GM23248 (cell line): ENCODE measurements at places on chromosomes 7 and 10.
A peak's percentile ranks its signal among the peaks of the same experiment; 100 is the strongest.

- DNase-seq = no peak
Observed at GRCh38 chr7:30178748-30179436, 44.1 kb downstream of the MTURN start.

DNA sequence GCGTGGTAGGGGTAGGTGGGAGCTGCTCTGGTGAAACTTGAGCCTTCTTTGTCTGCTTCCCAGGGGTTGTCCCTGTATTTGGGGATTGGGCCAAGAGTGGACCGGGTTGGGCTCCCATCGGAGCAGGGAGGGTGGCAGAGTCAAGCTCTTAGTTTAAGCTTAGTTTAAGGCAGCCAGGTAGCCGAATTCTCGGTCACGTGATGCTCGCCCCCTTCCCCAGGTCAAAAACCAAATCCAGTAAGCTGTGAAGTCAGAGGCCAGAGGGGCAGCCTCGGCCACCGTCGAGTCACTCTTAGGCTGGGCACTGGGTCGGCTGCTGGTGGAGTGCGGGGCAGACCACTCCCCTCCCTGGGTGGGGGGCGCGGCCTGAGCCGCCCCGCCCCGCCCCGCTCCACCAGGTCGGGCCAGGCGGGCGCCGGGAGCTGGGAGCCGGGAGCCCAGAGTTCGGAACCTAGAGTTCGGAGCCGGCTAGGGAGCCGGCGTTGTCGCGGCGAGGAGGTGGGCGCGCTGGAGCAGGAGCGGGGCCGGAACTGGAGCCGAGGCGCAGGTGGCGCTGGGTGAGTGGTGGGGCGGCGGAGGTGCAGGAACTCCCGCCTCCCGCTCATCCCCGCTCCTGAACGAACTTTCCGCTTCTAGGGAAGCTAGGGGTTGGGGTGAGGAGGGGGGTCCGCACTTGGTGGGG lies 2.8 kb upstream of the LZTS2 start:
- DNase-seq = peak; percentile 53

- DNase-seq = peak; percentile 76
Observed at GRCh38 chr7:100604028-100604975, 2.1 kb downstream of the PCOLCE start.

DNA sequence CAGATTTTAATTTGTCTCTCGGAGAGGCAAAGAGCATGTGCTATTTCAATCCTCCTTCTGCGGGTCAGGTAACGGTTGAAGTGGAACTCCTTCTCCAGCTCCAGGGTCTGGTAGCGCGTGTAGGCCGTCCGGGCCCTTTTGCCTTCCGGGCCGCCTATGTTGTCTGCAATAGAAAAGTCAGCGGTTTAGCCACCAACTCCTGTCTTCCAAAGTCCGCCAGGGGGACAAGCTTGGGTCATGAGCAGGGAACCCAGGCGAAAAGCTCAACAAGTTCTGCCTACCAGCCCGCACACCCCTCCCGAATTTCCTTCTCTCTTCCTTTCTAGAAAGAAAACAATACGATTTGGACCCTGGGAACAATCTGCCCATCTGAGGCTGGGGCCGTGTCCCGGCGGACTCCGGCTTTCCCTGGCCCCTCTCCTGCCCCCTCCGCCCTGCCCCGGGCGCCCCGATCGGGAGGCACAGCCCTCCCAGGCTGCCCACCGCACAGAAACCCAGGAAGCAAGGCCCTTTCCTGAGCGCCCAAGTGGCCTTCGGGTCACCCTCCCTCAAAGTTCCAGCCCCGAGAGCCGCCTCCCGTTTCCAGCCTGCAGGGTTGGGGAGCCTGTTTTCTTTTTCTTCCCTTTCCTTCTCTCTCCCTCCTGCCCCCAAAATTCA lies 1.4 kb downstream of the HOXA5 start:
- no peak for DNase-seq

- DNase-seq = no peak
Observed at GRCh38 chr10:11169976-11170375, 152.3 kb downstream of the CELF2 start.

- DNase-seq = no peak
Observed at GRCh38 chr7:4103352-4104091, 578.6 kb upstream of the FOXK1 start.

GRCh38 chr10:108862676-108863350 lies 1060.5 kb downstream of the XPNPEP1 start:
- DNase-seq = peak; percentile 37

DNA sequence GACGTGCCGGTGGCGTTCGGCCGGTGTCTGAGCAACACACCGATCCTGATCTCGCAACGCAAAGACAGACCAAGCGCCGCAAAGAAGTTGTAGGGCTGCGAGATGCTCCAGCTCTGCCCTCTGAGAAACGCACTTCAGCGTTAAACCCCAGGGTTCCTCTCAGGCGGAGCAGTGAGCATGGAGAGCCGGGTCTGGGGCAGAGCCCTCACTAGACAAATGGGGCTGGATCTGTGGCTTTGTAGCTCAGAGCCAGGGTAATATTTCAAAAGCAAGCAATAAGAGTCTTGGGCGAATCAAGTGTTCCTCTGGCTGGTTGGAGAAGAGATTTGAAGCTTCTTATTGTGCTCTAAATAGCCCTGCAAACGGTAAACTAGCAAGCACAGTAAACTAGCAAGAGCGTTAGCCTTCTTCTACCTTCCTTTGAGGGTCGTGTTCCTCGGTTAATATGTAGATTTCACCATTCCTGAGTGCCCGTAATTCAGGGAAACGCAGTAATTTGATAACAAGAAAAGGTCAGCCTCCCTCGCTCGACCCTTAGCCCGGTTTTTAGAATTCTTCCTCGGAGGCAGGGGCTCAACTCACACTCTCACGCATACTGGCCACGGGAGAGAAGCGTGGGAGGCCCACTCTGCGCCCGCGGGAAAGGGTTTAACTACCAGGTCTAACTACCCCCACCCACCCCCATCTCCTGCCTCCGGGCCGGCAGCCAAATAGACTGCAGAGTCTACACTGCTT lies 6.7 kb downstream of the SKAP2 start:
- no peak for DNase-seq

GRCh38 chr7:127901895-127902703 lies 129.1 kb downstream of the LRRC4 start:
- DNase-seq = no peak

- DNase-seq = peak; percentile 52
Observed at GRCh38 chr7:133315332-133316040, 62.6 kb downstream of the EXOC4 start.

GRCh38 chr7:7522421-7522820 lies 13.3 kb downstream of the COL28A1 start:
- DNase-seq = peak; percentile 24

DNA sequence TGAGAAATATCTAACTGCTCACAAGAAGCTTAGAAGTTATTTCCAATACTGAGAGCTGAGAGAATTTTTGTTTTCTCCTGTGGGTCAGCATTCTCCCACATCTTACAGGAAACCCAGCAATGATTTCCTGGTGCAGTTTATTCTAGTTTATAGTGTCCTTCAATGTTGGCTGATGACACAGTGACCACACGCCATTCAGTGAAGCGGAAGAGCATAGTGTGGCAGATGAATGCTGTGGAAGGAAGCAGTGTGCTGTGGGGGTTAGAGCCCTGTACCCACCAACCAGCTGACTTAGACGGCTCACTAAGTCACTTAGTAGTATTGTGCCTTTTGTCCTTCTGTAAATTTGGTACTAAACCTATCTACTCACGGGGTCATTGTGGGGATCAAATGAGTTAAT lies 1.4 kb upstream of the TMEM26 start:
- no peak for DNase-seq

- peak; percentile 55 for DNase-seq
Observed at GRCh38 chr10:132336919-132337407, 5.0 kb downstream of the LRRC27 start.

- no peak for DNase-seq
Observed at GRCh38 chr10:128422999-128423398, 296.8 kb upstream of the MKI67 start.

GRCh38 chr10:127523476-127523875 lies 25.6 kb upstream of the NPS start:
- DNase-seq = no peak

- DNase-seq = peak; percentile 43
Observed at GRCh38 chr10:17290226-17290625, 62.2 kb downstream of the VIM start.

GRCh38 chr7:5437987-5438386 lies 14.4 kb upstream of the TNRC18 start:
- no peak for DNase-seq

DNA sequence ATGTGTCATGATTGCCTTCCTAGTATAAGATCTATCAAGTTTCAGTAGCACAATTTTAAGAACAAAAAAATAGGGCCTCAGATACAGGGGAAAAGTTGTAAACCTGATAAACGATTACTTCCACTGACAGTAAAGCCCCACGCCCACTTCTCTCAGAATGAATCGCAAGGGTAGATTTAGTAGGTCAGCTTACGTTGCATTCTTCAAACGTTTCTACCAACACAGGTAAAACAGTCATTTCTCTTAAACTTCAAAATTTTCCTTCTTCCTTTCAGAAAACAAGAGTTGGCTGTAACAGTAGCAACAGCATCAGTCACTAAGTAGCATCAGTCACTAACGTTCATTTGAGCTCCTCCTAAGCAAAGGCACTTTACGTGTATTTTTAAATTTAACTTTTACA lies 221.5 kb downstream of the ADAM12 start:
- no peak for DNase-seq

DNA sequence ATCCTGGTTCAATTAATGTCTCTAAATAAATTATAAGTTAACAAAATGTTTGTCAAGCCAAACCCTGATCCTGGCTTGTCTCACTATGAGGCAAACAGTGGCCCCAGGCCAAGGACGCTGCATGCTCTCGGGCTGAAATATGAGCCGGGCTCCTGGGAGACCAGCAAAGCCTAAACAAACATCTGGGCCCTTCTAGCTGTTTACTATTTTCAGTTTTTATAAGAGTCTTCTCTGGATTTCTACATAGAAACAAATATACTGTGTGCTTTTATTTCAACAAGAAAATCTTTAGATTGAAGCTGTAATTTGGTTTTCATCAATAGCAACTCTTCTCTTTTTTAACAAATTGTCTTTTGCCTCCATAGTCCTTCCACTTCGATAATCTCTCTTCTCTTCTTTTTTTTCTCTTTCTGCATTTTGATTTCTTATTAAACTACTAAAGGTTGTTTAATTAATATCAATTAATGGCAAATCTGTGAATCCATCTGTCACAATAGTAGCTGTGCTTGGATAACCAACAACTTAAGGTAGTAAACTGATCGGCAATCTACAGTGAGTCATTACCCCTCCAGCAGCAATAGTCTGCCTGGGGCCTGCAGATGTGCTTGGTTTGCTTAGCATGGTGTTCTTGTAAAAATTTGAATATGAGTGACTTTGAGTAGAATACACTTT lies 83.3 kb upstream of the DNAJC1 start:
- peak; percentile 92 for DNase-seq

GRCh38 chr10:96752375-96752774 lies 32.1 kb upstream of the PIK3AP1 start:
- DNase-seq = no peak

DNA sequence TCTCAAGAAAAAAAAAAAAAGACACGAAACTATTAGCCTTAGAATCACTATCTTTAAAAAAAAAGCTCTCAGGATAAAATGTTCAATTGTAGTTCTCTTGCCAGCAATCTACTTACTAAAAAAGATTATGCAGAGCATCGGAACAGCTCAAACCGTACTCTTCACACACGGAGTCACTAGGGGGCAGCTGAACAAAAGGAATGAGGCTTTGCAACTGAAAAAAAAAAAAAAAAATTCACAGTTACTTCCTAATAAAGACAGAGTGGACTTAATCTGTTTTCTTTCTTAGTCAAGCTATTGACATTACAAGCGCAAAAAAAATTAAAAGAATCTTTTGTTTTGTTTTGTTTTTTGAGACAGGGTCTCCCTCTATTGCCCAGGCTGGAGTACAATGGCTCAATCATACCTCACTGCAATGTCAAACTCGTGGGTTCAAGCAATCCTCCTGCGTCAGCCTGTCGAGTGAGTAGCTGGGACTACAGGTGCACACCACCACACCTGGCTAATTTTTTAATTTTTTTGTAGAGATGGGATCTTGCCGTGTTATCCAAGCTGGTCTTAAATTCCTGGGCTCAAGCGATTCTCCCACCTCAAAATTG lies 11.5 kb downstream of the PMS2 start:
- DNase-seq = peak; percentile 82

- no peak for DNase-seq
Observed at GRCh38 chr10:55966101-55966500, 395.0 kb downstream of the ZWINT start.

DNA sequence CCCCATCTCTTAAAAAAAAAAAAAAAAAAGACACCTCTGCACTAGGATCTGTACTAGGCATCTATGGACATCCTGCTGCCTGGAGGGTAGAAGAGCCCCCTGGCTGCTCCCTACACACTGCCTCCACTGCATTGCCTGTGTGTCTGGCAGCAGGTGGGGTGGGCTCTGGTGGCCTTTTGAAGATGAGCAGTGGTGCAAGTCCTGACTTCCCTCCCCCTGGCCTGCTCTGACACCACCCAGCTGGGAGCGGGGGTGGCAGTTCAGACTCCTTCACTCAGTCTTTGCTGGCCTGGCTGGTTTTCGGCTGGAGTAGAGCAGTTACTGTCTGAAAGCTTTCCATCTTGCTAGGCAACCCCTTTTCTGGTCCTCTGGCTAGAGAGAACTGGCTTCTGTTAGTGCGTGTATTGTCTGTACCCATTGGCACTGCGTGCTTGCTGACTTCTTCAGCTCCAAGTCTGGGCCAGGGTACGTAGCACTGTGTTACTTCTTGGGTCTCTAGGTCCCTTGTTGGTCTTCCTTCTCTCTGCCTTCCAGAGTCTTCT lies 17.6 kb downstream of the C10orf62 start:
- DNase-seq = no peak

GRCh38 chr7:105677817-105678573 lies 96.7 kb upstream of the EFCAB10 start:
- peak; percentile 6 for DNase-seq

GRCh38 chr10:109647627-109648026 lies 275.7 kb downstream of the XPNPEP1 start:
- no peak for DNase-seq

DNA sequence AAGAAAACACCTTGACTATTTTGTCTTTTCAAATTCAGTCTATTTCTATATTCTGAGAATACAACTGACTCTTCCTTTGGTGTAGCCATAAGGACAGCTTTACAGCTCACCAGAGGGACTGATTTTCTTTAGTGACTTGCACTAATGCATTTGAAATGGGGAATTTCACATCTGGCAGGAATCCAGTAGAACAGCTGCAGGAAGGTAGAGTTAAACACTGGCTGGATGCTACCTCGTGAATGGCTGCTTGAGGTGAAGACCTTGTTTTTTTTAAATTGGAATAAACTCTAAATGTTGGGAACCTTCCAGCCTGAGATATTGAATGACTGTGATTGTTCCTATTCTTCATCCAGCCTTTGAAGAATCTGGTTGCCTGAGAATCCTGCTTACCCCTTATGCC lies 139.5 kb upstream of the STK17A start:
- DNase-seq = no peak

DNA sequence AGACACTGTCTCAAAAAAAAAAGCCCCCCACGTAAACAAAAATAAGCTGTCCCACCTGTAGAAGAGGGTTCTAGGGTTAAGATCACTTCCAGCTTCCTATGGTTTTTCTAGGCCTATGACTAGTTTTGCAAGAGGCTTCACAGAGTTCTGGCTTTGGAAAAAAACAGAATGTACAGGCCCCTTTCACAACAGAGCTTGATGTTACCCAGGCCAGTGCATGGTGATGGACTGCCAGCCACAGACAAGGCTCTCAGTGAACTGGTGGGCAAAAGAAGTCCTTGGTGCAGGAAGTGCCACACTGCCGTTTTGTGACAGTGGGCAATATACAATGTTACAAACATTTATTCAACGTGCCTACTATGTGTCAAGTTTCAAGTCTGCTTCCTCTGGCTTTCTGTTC lies 18.3 kb upstream of the EFCAB10 start:
- no peak for DNase-seq
